ENCODE measurements at places on chromosomes 5 and 9. TPM values are rescaled to one million over a fixed set of nuclear protein-coding genes. Genes with fewer than 3 reads are reported as not detected.

TMOD1 gene
- total RNA-seq, result 1.7 TPM

- no peak overlapping the region for H3K27ac ChIP-seq
- H3K4me3 ChIP-seq, result no peak overlapping the region
- H3K27me3 ChIP-seq, result peaks cover 1% of the 10 kb centered on the region
- H3K4me1 ChIP-seq, result no peaks in the 10 kb centered on the region
- no peaks in the 10 kb centered on the region for H3K36me3 ChIP-seq
Observed at GRCh38 chr5:67400752-67401151, 204.2 kb upstream of the CD180 start.

DNA sequence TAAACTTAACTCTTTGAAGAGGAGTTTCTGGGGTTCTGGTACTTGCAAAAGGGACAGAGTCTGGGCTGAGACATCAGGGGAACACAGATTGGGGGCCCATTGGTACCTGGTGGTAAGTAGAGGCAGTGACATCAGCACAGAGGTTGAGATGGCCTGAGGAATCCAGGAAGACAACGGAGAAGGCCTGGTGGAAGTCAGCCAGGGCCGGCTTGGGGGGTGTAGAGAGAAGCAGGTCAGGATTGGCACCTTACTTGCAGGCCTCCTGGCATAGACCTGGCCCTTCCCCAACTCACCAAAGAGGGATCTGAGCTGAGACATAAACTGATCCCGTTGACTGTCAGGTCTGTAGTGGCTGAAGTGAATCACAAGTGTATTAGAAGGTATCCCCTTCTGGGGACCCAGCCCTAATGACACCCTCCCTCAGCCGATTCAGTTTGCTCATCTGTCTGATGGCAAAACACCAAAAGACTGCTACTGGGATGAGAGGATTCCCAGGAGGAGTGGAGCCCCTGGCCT is 5.5 kb downstream of the NOL6 start:
- no peaks in the 10 kb centered on the region for H3K27me3 ChIP-seq
- DNase-seq, result peak; percentile 3
- peaks cover 17% of the 10 kb centered on the region for H3K4me1 ChIP-seq
- peaks cover 50% of the 10 kb centered on the region for H3K36me3 ChIP-seq
- H3K27ac ChIP-seq, result no peak overlapping the region

DNA sequence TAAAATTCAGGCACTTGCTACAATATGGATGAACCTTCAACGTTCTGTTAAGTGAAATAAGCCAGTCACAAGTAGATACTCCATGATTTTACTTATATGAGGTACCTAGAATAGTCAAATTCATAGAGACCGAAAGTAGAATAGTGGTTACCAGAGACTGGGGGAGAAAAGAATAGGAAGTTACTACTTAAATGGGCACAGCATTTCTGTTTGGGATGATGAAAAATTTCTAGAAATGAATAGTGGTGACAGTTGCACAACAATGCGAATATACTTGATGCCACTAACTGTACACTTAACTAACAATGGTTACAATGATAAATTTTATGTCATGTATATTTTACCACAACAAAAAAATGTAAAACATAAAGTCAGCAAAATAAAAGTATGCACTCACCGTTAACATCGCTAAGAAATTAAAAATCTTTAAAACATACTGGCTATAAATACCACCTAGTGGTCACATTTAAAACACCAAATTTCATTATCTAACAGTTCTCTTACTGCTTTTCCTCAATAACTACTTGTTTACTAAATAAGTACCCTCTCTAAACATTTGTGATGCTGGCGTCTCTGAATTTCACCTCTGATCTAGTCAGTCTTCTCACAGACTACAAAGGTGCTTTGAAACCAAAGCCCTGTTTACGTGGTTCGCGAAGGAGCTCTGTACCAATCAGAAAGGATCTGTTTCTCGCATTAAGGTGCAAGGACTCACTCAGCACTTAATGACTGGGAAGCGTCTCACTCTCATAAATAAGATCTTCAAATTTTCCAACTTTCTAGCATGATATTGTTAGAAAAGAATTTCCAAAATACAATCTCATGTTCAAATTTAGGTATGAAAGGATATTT is 22.7 kb downstream of the KIF3A start:
- no peaks in the 10 kb centered on the region for H3K27me3 ChIP-seq
- no peak overlapping the region for H3K27ac ChIP-seq
- peaks cover 14% of the 10 kb centered on the region for H3K4me1 ChIP-seq
- H3K4me3 ChIP-seq, result no peak overlapping the region
- no peak for DNase-seq
- H3K36me3 ChIP-seq, result peaks cover 9% of the 10 kb centered on the region

DNA sequence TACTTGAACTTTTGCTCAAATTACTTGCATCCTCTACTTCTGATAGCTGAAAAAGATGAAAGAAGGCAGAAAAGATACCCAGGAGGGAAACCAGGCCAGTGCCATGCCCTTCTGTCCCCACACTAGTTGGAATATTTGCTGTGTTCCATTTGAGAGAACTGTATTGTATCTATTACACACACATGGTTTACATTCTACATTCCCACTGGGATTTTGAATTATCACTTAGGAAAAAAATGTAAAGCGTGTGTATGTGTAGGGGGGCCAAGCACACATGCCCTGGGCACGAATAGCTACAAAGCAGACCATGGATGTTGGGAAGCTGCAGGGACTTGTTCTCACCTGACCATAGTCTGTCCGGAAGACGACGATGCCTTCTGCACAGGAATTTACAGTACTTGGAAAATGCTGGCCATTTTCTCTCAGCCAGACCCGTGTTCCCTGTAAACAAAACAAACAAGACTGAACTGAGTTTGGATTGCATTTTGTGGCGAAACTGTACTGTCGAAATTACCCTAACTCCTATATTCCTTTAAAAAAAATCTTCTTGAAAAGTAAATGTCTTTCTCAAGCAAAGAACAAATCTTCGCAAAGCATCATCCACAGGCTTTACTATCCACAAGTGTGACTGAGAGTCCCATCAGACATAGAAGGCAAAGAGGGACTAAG is 58.7 kb downstream of the MYO10 start:
- DNase-seq, result no peak
- no peaks in the 10 kb centered on the region for H3K4me1 ChIP-seq
- H3K27ac ChIP-seq, result no peak overlapping the region
- peaks cover 5% of the 10 kb centered on the region for H3K27me3 ChIP-seq
- no peak overlapping the region for H3K4me3 ChIP-seq
- no peaks in the 10 kb centered on the region for H3K36me3 ChIP-seq

LAMC3 gene
- 0.12 TPM for total RNA-seq

DNA sequence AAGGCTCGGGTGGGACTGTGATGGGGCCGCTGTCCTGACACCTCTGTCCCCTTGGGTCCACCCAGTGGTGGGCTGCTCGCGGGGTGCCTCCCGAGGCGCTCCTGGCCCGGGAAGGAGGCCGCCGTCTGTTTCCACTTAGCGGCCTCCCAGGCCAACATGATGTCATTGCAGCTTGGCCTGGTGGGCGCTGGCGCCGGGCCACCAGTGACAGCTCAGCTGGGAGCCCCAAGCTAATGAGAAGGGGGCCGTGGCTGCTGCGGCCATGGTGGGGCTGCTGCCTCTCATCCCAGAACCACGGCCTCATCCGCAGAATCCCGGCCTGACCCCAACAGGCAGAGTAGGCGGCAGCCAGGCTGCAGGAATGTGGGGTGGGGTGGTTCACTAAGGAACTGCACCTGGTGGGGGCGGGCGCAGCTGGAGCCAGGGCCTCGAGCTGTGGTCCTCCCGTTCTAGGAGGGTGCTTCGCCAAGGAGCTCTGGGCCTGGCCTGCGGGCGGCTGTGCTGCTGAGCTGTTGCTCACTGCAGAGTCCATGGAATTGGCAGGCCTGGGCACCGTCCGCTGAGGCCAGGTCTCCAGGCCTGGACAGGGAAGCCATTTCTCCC is 123.5 kb upstream of the COL5A1 start:
- H3K27me3 ChIP-seq, result no peaks in the 10 kb centered on the region
- H3K4me3 ChIP-seq, result no peak overlapping the region
- H3K4me1 ChIP-seq, result no peaks in the 10 kb centered on the region
- H3K36me3 ChIP-seq, result no peaks in the 10 kb centered on the region
- DNase-seq, result no peak

All from activated CD4-positive, alpha-beta memory T cell treated with anti-CD3 and anti-CD28 coated beads for 36 hours (primary cell).